Upper lobe of right lung (tissue), 1 donor: ENCODE measurements at places on chromosomes 2 and 18.

GRCh38 chr2:160290598-160290997 lies 90.5 kb upstream of the ITGB6 start:
- no peak for DNase-seq

- no peak for DNase-seq
These were observed 46.7 kb downstream of the FANCL start for GRCh38 chr2:58194458-58194857.

DNA sequence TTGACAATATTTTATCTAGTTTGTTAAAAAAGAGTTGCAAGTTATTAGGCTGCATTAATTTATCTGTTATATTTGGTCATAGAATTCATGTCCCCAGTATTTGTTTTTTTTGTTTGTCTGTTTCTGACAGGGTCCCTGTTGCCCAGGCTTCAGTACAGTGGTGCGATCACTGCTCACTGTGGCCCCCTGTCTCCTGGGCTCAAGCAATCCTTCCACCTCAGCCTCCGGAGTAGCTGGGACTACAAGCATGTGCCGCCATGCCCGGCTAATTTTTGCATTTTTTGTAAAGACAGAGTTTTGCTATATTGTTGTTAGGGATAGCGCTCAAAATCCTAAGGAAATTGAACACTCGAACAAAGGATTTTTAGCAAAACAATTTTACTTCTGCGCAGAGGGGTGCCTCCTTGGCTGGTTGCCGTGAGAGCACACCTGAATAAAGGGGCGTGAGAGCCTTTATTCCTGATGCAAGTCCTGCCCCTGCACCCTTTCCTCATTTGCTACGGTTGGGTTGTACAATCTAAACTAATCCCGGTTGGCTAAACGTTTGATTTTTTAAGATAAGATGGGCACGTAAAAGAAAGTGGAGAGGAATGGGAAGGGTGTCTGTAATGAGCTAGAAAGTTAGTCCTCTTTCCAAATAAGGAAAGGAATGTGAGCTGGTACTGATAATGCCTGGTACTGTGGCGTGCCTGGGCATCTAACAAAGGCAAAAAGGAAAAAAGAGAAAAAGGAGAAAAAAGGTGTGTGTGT lies 65.5 kb downstream of the COMMD1 start:
- DNase-seq = no peak

GRCh38 chr2:220185766-220186305 lies 558.4 kb downstream of the SLC4A3 start:
- DNase-seq = no peak

DNA sequence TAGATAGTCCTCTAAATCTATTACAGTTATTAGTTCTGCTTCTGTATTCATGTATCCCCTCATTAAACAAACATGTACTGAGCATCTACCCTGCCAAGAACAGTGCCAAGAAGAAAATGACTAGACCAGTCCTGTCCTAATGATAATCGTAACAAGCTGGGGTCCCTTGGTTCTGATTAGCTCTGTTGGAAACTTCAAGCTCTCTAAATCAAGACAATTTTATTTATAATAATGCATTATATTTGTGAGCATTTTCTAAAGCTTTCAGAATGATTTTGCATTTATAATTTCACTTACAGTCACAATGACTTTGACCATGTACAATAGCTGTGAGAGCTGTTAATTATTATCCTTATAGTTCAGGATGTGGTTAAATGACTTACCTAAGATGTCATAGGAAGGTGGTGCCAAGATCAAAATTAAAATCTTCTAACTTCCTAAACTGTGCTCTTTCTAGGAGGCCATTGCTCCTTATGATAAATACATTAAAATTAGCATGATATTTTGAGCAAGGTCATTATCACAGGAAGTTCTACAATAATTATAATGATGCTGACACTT lies 336.5 kb upstream of the SLC39A10 start:
- DNase-seq = no peak

DNA sequence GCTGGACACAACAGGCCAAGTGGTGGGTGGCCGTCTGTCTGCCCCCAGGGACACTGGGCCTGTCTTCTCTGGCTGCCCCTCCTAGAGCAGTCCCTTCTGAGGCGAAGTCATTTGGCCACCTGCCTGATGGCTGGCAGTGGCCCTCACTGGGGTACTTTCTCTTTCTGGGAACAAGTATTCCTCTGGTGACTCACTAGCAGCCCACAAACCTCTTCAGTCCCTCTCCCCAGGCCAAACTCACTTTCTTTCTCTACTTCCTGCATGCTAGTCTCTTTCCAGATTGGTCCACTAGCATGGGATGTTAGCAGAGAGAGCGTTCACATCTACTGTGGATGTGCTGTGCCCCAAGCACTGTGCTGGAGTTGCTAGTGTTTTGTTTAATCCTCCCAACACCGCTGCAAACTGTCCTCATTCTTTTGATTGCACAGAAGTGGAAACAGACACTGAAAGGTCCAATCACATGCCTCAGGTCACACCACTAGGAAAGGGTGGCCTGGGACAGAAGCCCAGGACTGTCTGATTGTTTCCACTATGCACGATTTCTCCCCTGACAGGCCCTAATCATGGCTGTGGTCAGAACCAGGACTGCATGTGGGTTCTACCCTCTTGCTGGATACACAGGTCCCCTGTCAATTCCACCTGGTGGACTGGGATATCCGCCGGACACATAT lies 5.2 kb downstream of the DYSF start:
- DNase-seq = no peak

GRCh38 chr2:107242811-107243210 lies 356.8 kb upstream of the ST6GAL2 start:
- no peak for DNase-seq

GRCh38 chr2:241863536-241863954 lies 4.9 kb upstream of the PDCD1 start:
- peak; percentile 61 for DNase-seq

DNA sequence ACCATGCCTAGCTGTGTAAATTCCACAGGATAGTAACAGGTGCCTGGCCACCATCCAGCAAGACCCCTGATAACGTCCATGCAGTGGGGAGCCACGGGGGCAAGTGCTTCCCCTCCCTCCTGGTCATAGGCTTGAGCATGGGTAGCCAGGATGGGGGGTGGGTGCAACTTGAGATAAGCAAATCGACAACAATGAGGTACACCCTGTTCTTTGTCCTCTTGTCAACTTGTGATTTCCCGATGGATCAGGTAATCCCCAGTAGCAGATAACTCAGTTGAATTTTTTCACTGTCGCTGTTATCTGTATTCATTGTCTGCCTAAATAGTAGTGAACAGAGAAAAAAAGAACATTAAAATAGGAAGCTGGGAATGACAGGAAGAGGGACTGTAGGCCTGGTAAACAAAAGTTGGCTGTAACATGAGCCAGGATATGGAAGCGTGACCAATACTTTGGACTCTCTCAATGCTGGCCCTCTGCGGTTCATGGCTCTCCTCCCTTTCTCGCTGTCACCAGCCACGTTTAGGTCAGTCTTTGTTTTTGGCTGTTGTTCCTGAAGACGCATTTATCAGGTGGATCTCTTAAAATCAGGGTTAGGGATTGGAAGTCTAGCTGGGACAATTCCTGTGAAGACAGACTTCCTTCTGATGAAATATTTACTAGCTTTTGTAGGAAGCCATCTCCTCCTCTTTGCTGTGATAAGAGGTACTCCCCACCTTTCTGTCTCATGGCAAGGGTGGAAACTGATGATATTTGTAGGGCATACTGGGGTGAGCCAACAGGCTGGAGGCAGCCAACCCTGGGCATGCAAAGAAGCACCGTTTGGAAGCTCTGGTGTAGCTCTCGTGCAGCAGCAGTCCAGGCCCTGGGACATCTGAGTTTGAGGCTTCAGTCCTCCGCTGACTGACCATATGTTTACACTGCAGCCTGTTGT lies 42.4 kb downstream of the TCF7L1 start:
- DNase-seq = peak; percentile 26
